ENCODE measurements at places on chromosomes 4 and X.

DNA sequence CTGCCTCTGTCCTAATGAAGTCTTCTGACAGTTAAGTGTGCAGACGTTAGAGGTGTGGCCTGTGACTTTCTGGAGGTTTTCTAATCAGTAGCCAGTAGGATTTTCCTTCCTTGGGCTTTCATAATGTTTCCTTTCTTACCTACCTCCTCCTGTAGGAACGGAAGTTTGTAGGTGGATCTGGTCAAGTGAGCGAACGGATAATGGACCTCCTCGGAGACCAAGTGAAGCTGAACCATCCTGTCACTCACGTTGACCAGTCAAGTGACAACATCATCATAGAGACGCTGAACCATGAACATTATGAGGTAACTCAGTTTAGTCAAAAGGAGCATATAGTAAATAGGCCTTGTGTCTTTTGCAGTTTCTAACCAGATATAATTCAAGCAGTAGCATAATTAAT lies 75.0 kb downstream of the MAOA start:
- DNase-seq = no peak

DNA sequence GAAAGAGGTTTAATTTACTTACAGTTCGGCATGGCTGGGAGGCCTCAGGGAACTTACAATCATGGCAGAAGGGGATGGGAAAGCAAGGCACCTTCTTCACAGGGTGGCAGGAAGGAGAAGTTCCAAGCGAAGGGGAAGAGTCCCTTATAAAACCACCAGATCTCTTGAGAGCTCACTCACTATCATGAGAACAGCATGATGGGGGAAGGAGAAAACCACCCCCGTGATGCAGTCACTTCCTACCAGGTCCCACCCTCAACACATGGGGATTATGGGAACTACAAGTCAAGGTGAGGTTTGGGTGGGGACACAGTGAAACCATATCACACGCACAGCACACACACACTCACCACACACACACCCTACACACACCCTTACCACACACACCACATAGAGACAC lies 104.3 kb downstream of the DCTD start:
- no peak for DNase-seq

GRCh38 chrX:112668476-112669409 lies 11.0 kb downstream of the LHFPL1 start:
- DNase-seq = no peak

GRCh38 chrX:41259516-41259915 lies 74.4 kb upstream of the DDX3X start:
- no peak for DNase-seq

- no peak for DNase-seq
Observed at GRCh38 chr4:7968262-7968896, 28.7 kb upstream of the AFAP1 start.

DNA sequence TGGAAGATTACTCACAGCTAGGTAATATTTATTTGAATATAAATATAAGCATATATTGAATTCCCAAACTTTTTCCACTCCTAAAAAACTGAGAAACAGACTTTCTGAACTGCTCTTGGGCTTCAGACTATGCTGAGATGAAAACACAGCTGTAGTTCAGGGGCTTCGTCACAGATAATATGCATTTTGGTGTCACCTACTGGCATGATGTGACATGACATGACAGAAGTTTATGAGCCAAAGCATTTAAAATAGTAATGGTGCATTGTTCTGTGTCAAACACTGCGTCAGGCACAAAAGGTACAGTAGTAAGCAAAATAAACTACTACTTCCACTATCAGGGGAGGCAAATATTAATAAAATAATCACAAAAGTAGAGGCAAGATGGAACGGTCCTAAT lies 171.3 kb downstream of the BTC start:
- DNase-seq = no peak

Data from activated CD4-positive, CD25-positive, alpha-beta regulatory T cell treated with anti-CD3 and anti-CD28 coated beads, Interleukin-2, amount 50 U/mL, for 72 hours (primary cell).